ENCODE measurements at places on chromosomes 12 and 14.

- no peak for DNase-seq
These were observed at the start of gene HNF1A for GRCh38 chr12:120978296-120979219. TSS of gene HNF1A (plus strand) at chr12:120978543. CDS start at chr12:120978769, 226 bp downstream.

GRCh38 chr14:45242706-45243105 lies 10.3 kb downstream of the MIS18BP1 start:
- no peak for DNase-seq

DNA sequence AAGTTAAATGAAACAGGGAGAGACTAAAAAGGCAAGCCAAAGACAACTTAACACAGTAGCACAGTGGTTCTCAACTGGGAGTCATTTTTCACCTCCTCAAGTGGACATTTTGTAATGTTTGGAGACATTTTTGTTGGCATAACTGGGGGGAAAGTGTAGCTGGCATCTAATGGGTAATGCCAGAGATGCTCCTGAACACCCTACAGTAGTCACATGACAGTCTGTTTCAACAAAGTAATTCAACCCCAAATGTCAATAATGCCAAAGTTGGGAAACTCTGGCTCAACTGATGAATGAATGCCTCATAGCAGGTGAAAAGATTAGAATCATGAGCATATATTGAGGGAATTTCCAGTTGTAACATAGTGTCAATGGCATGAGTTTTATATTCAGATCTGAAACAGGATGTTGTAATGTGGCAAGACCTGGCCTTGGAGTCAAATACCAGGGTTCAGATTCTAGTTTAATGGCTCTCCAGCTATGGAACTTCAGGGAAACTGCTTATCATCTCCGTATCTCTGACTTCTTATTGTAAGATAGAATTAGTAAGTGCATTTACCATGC lies 2.4 kb upstream of the OR4K5 start:
- DNase-seq: no peak

DNA sequence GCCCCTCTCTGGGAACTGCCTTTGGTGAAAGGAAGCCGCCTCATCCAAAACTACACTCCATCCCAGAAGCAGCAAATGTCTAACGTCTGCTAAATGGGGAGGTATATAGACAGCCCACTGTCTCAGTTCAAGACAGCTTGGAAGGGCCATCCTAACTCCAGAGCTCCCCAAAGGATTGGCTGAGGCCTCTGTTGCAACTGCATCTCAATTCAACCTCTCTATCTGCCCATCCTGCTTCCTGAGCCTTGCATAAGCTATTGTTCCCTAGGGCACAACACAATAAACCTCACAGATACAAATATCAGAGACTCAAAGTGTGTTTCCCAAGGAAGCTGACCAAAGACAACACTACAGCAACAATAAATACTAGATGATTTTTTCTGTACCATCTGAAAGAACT lies 495.2 kb upstream of the SOX5 start:
- no peak for DNase-seq

DNA sequence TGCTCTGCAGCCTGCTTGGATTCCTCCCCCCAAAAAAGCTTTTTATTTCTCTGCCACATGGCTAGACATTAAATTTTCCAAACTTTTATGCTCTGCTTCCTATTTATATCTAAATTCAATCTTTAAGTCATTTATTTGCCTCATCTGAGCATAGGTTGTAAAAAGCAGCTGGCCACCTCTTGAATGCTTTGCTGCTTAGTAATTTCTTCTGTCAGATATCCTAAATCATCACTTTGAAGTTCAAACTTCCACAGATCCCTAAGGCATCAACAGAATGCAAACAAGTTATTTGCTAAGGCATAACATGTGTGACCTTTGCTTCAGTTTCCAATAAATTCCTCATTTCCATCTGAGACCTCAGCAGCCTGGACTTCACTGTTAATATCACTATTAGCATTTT lies 209.6 kb downstream of the FSCB start:
- DNase-seq: no peak

DNA sequence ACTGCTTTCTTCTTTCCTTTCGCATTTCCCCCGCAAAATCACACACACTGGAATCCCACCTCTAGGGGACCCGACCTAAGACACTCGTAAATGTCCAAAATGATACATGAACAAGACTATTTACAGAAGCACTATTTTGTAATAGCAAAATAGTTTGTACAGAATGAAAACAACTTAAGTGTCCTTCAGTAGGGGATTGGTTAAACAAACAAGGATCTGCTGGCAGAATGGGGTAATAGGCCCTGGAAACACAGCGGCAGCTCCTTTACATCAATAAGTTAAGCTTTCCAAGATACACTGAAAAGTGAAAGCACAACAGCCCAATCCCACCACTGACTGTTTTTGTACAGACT lies 48.8 kb downstream of the LTBP2 start:
- DNase-seq: no peak

GRCh38 chr12:49804821-49805220 lies 23.4 kb downstream of the NCKAP5L start:
- no peak for DNase-seq

DNA sequence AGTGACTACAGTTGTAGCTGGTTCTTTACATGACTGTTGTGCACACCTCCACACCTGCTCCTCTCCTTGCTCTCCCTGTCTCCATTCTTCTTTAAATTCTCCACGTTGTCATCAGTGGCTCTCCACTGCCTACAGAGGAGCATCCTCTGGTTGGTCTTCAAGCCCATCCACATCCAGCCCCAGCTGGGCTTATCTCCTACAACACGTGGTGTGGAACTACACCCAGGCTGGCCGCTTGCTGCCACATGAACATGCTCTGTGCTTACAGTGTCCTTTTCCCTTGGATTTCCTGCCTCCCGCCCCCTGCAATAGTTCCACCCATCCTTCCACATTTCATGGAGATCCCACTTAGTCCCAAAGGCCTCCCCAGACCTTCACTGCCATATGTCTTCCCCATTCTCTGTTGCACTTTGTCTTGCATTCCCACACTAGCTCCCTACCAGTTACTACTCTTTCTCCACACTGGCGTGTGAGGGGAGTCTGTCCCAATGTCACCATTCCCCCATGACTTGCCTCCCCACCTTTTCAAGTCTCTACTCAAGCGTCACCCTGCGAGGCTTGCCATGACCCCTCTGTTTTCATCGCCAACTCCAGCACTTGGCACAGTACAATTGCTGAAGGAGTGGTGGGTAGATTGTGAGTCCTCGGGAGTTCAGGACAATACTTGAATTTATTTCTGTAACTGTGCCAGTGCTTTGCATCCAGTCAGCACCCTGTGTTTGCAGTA lies 9.8 kb upstream of the MCRS1 start:
- DNase-seq: no peak

DNA sequence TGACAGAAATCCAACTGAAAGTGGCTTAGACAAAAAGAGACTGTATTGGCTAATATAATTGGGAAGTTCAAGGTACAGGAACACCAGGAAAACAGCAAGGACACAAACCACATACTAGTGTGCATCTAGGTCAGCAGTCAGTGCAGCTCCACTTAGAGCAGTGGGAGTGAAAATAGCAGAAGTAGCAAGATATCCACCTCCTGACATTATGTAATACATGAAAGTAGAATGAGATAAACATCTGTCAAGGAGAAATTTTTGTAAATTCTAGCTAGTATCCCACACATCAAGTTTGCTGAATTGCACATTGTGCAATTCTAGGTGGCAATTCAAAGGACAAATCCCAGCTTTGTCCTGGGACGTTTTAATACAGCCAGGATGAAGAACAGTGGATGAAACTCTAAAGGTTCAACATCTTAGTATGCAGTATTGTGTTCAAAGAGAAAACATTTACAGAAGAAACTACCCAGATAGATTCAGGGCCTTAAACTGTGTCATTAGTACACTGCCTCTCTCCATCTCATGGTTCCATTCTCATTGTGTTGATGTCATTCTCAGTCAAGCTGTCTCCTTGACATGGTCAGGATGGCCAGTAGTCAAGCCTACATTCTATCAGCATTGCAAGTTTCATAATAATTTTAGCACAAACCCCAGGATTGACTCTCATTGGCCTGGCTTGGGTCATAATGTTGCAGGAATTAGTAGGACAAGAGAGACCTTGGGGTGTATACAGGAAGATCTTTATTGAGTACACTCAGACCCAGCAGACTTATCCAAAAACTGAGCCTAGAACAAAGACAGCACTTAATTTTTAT lies 56.8 kb downstream of the SDR9C7 start:
- no peak for DNase-seq

GRCh38 chr12:97778111-97778510 lies 315.5 kb downstream of the RMST start:
- no peak for DNase-seq

GRCh38 chr12:54018468-54018984 lies 9.7 kb upstream of the HOXC6 start:
- no peak for DNase-seq

- DNase-seq: no peak
These were observed 350.0 kb downstream of the GALC start for GRCh38 chr14:87643005-87643404.

- DNase-seq: peak; percentile 47
These were observed 67.4 kb downstream of the LGMN start for GRCh38 chr14:92680781-92681650.

DNA sequence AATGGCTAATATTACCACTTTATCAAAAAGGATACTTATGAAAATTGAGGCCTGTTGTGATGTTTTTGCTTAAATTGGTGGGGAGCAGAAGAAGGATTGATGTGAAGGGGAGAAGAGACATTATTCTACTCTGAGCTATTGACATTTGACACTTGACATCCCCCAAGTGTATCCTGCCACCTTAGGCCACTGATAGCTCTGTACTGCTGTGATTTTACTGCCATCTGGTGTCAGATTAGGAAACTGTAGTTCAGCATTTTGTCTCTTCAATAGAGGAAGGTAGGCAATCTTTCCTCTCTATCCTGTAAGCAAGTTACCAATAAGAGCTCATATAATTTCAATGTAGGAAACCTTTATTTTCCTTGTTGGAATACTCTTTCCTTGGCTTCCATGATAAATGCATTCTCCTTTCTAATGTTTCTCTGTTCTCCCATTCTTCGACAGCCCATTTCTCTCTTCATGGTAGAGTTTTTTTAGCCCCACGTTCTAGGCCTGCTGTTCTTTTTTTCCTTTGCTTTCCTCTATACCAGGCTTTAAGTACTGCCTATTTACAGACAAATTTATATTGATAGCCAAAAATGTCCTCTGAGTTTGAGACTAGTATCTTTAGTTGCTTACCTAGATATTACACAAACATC lies 46.3 kb downstream of the PPHLN1 start:
- no peak for DNase-seq

- no peak for DNase-seq
These were observed 16.4 kb upstream of the DHRS4 start for GRCh38 chr14:23937203-23937602.

- DNase-seq: no peak
These were observed 105.4 kb downstream of the APAF1 start for GRCh38 chr12:98750511-98750910.

GRCh38 chr14:69661194-69661537 lies 49.8 kb downstream of the SUSD6 start:
- no peak for DNase-seq
